ENCODE measurements at places on chromosomes 5 and 9.

GRCh38 chr5:17429353-17429752 is 68.7 kb upstream of the TAF11L2 start:
- DNase-seq, result no peak

GRCh38 chr5:68087866-68088265 is 127.7 kb upstream of the PIK3R1 start:
- DNase-seq, result no peak

- no peak for DNase-seq
Measured at GRCh38 chr5:171264843-171265242, 44.2 kb upstream of the TLX3 start.

DNA sequence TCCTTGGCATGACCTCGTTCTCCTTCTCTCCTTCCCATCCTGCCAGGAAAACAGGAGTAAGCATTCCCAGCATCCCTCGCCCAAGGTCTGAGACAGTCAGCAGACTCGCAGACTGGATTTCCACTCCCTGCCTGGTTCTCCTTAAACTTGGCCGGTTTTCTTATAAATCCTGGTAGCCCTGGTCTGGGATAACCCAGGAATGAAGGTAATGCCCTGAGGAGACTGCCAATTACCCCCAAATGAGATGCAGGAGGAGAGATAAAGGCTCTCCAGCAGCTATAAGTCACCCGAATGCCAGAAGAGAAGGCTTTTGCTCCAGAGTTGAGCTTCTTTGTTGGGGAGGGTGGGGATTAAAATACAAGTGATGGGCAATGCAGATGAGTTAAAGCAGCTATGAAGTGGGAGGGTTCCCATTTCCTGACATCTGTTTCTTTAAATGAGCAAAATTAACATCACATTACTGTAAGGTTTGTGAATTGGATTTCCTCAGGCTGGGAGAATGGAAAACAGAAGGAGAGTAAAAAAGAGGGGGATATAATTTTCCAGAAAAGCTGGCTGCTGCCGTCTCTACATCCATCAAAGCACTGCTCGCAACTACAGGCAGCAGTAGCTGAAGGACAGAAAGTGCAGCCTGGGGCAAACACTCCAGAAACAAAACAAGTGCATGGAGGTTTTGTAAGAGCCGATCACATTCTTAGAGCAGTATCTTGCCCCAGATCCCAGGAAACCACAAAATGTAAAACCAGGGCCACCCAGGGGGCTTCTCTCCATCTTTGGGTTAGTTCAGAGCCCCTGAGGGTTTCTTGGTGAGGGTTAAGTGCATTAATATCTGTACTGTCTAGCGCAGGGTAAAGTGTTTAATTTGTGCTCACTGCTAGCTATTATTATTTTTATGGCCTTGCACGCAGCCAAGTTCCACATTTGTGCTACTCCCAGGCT is 177.6 kb upstream of the PANK3 start:
- no peak for DNase-seq

GRCh38 chr5:160269017-160269416 is 39.7 kb downstream of the FABP6 start:
- no peak for DNase-seq

DNA sequence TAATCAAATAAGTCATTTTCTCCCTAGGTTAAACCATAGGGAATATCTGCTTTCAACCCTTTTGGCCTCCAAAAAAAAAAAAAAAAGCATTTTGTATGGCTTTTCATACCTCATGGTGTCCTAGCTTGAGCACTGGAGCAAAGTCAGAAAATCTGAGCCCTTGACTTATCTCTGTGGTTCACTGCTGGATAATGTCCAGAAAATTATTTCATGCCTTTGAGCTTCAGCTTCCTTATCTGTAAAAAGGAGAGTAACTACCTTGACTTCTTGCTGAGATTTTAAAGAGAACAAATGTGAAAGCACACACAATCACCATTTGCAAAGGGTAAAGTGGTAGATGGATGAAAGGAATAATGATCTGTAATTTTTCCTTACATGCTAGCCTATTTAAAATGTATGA is 165.9 kb downstream of the ALDH1A1 start:
- no peak for DNase-seq

DNA sequence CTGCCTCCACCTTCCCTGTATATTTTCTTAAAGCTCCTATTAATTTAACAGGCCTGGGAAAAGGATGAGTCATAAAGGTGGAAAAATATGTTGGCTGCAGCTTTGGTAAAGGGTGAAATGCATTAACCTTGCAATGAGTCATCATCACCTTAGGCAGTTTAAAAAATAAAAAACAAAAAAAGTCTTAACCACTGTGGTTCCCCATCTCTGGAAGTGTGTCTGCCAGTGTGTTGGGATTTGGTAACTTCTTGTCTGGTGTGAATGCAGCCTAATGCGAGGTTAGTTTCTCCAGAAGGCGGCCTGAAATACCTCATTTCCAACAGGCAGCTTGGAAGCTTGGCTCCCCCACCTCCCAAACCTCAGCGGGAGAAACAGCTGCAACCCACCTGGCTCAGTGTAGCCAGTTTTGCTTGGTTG is 265.3 kb upstream of the GAS1 start:
- DNase-seq, result no peak

DNA sequence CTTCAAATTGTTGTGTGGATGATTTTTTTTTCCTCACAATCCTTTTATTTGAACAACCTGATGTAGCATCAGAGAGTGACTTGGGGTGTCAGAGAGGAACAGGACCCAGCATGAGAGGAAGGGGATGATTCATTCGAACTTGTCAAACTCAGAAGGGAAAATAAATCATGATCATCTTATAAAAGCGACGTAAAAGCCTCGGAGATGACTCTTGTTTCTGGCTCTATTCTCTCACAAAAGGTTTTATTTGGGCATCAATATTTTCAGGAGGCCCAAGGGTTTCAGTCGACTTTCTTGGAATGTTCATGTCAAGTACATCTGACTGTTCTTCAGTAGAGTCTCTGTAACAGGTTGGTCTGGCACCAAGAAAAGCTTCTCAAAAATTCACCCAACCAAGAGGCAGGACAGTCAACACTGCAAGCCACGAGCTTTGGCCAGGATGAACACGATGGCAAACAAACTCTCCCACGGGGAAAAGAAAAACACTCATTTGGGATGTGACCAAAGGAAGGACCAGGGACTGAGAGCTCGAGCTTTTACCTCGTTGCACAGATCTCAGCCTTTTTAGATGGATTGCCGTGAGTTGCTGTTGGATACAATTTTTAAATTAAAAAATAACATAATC is 55.1 kb downstream of the ANKH start:
- no peak for DNase-seq

DNA sequence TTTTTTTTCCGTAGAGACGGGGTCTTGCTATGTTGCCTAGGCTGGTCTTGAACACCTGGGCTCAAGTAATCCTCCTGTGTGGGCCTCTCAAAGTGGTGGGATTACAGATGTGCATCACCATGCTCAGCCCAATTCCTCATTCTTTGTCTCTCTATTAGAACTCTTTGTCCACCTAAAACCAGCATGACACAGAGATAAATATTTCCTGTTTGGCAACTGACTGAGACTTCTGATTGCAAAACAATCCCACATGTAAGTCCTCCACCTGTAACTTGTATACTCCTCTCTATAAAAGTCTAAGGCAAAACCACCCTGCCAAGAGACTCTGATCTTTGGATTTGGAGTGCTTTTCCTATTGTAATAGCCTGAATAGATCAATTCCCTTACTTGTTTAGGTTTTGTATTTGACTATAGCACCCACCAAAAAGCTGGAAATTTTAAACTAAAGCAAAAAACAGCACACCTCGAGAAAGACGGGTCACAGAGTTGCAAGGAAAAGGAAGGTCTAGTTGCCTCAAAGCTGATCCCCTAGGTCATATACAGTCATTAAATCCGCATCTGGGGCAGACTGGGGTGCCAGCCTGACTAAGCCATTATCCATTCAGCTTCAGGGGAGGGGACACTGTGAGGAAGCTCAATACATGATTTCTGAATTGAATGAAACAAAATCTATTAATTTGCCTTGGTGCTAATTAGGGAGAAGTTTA is 13.5 kb upstream of the KIF27 start:
- DNase-seq, result no peak

DNA sequence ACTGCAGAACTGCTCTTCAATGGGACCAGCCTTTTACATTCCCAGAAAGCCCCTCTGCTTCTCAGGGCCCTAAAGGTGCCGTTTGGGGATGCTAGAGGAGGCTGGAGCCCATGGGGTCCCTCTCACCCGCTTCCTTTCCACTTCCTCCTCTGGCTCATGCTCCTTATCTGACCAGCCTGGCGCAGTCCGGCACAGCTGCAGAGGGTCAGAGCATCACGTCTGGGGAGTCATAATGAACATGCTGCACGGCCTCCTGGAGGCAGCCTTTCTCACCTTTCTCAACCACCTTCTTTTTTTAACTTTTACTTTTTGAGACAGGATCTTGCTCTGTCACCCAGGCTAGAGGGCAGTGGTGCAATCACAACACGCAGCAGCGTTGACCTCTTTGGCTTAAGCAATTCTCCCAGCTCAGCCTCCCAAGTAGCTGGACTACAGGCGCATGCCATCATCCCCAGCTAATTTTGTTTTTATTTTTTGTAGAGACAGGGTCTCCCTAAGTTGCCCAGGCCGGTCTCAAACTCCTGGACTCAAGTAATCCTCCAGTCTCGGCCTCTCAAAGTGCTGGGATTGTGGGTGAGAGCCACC is 15.1 kb upstream of the TCF7 start:
- DNase-seq, result no peak

GRCh38 chr5:39478863-39479262 is 54.1 kb upstream of the DAB2 start:
- no peak for DNase-seq

GRCh38 chr5:62149879-62150278 is 156.1 kb upstream of the KIF2A start:
- DNase-seq, result no peak

GRCh38 chr9:88503081-88503844 is 31.7 kb upstream of the NXNL2 start:
- DNase-seq, result no peak

DNA sequence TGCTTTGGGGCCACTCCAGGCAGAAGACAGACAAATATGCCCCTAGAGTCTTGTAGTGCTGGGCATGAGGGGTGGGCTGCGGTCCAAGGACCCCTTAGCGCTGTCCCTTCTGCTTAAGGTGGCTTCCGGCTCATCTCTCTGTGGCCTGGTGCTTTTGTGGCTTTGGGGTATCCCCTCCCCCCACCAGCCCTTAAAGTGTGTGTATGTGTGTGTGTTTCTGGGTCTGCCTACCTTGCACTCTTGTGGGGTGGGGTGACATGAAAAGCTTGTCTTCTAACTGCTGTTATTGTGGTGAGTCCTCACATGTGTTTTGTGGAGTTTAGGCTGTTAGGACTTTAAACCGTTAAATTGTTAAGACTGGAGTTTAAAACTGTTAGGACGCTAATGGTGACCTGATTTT is 23.6 kb downstream of the MARCHF6 start:
- no peak for DNase-seq

- DNase-seq, result no peak
Measured at GRCh38 chr9:36900136-36900855, 133.8 kb downstream of the PAX5 start.

DNA sequence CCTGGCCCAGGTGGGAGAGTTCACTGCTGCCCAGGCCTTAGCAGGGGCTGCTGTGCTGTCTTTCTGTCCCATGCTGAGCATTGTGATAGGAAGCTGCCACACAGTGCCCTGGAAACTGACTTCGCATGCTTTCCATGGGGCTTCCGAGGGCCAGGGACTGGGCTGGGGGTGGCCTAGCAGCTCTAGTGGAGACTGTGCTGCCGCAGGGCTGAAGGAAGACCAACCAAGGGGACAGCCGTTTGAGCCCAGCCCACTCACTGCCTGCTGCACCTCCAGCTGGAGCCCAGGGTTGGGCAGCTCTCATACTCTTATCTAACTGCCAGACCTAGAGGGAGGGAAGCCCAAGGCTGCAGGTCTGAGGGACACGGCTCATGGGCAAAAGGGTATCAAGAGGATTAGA is 79.2 kb downstream of the RGS3 start:
- DNase-seq, result no peak

DNA sequence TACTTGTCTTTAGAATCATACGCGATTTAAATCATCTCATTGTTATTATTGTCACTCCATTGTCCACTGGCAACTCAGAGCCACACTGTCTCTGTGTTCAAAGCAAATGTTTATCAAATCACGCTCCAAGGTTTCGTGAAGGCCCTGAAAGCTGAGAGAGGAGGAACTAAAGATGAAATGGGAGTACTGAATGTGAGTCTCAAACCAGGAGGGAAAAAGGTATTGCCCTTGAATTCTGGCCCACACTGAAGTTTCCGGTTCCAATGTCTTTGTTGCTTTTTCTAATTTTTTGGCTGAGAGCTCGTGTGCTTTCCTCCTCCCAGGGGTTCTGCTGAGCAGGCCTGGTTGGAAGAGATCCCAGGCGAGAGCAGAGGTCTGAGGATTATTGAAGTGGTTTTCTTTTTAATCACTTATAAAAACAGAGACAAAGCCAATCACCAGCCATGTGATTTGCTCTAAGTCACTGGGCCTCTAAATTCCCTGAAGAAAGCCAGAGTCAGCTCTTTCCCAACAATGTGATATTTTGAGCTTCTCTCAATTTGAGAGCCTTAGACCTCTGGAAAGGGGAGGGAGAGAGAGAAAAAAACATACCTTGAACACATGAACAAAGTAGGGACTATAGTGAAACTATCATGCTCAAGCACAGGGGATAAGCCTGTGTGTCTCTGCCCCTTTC is 420.8 kb upstream of the GRAMD2B start:
- no peak for DNase-seq

GRCh38 chr9:36101916-36102741 is 34.4 kb upstream of the GLIPR2 start:
- no peak for DNase-seq

GRCh38 chr5:143805861-143806260 is 6.1 kb upstream of the HMHB1 start:
- no peak for DNase-seq

DNA sequence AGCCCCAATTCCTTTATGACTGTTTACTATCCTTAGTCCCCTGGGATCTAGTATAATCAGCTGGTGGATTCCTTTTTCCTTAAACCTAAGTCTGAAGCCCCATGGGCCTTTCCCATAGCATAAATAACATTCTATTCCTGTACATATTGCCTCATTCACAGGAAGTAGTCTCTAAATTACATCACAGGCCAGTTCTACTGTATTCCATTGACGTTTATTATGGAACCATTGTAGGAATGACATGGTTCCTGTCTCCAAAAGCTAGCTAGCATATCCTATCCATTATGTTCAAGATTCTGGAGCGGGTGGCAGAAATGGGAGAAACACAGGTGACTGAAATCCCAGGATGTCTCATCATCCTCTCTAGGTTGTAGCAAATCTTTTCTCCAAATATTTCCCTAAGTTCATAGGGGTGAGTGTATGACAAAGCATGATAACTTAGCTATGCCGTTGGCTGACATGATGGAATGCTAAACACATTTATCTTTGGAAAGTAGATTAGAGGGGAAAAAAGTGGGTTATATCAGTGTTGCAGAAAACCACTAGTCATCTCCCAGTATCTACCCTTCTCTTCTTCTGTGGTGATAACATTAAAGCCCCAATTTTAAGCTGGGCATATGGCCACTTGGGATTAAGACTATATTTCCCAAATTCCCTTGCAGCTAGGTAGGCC is 140.1 kb downstream of the FGF1 start:
- no peak for DNase-seq

DNA sequence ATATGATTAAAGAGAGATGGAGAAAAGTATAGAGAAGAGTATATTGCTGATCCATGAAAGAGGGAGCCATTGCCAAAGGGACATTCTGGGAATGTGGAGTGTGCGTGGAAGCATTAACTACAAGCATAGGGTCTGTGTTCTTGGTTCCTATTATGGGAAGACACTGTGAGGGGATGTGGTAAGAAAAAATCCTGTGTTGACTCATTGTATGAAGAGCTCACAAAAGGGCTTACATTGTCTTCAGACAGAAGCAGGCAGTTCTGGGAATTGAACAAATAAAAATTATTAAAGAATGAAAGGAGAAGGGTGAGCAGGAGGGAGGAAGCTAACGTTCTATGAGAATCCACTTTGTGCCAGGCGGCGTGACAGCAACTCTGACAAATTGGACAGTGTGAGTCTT is 250.4 kb upstream of the CHD1 start:
- no peak for DNase-seq

Data from stimulated activated CD4-positive, alpha-beta T cell treated with anti-CD3 and anti-CD28 coated beads, Interleukin-15, amount 100 ng/mL, for 48 hours (primary cell).